NCI-H1105 treated with DMSO at 0.1 percent for 48 hours (cell line): ENCODE measurements at places on chromosomes 1 and 21.
A peak's percentile ranks its signal among the peaks of the same experiment; 100 is the strongest.

- no peak for DNase-seq
Observed at GRCh38 chr1:9084906-9085305, 15.5 kb upstream of the SLC2A5 start.

DNA sequence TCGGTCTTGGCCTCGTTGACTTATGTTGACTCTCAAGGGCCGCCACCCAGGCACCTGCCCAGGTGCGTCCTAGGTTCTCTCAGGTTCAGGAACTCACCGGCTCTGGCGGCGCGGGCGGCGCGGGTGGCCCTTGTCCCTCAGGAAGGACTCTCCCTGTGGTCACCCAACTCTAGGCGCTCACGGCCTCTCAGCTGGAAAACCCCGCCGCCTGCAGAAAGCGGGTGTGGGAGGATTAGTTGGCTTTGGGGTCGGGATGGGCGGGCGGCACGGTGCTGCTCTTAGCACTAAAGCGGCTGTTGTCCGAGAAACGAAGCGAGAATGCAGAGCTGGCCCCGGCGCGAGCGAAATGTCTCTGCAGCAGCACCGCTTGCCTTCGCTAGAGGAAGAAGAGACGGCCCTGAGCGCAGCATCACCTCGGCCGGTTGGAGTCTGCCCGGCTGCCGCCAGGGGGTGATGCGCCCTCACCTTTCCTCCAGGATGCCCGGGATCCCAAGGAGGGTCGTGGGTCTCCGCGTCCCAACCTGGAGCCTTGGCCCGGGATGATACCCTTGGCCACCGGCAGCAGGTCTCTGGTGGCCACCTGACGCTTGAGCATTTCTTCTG, 8.1 kb upstream of the TADA1 start:
- DNase-seq: no peak

- no peak for DNase-seq
Observed at GRCh38 chr1:245990315-245991022, 516.6 kb downstream of the SMYD3 start.

- DNase-seq: peak; percentile 53
Observed at GRCh38 chr1:186304982-186305949, 69.8 kb downstream of the TPR start.

DNA sequence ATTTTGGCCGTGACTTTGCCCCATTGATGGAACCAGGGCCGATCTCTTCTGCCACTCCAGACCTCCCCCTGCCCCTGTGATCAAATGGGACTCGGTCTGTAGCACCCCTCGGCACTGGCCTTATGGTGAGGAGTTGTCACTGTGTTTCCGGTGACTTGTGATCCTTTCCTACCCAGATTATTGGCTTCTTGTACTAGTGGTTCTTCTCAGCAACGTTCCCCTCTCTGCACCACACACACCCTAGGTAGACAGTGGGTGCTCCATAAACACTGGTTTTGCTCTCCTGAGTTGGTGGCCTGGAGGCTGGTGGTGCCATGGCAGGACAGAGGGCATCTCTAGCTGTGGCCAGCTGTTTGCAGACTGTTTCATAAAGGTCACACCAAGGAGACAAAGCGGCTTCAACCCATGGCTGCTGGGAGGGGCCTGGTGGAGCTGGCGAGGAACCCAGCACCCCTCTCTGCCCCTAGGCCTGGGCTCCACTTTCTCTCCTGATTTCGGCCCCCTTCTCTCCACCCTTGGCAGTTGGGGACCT, 50.7 kb downstream of the DHRS3 start:
- DNase-seq: no peak

GRCh38 chr1:156625436-156626078, 6.3 kb downstream of the HAPLN2 start:
- DNase-seq: peak; percentile 27

DNA sequence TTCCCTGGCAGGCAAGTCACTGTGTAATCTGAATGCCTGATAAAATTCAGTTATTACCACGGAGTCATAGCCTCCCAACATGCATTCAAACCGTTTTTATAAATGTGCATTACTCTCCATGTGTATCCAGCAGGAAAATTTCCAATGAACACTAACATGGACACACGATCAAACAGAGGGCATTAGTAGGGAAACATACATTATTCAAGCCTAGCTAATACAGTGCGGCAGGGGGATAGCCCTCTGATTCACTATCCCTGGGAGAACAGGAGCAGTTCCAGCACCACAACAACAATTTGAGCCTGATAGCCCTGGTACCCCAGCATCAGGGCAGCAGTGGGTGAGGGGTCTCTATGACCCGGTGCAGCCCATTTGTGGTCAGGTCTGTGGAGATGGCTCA, 35.8 kb upstream of the HMGB4 start:
- DNase-seq: no peak

DNA sequence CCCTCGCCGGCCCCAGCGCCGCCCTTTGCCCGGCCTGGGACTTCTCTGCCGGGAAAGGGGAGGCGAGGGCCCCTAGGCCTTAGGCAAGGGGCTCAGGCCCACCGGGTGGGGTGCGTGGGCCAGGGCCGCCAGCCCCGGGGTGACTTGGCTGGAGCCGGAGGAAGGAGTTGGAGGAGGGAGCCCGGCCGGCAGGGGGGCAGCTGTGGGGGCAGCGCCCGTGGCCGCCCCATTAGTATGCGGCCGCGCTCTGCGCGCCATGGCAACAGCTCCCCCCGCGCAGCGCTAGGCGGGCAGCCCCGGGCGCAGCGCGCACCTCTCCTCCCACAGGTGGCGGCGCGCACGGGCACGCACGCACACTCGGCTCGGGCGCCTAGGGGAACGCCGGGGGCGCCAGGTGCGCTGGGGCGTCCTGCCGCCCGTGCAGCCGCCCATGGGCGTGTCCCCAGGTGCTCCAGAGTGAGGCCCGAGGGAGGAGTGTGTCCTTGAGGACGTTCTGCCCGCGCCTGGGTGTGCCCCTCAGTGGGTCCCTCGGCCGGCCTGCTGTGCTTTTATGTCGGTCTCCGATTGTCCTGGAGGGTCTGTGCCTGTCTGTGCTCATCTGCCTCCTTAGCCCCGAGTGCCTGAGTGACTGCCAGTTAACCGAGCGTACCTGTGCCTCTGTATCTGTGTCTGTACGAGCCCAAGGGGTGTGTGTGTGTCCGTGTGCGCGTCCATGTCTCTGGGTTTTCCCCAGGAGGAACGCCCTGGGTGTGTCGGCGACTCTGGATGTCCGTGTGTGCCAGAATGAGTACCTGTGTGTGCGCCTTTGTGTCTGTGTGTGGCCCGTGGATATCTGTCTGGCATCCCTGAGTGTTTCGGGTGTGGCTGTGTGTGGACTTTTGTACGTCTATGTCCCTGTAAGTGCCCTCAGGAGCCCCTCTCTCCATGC, 38.2 kb upstream of the WASF2 start:
- DNase-seq: peak; percentile 93

GRCh38 chr1:12052008-12052573, 11.0 kb upstream of the TNFRSF8 start:
- DNase-seq: no peak

DNA sequence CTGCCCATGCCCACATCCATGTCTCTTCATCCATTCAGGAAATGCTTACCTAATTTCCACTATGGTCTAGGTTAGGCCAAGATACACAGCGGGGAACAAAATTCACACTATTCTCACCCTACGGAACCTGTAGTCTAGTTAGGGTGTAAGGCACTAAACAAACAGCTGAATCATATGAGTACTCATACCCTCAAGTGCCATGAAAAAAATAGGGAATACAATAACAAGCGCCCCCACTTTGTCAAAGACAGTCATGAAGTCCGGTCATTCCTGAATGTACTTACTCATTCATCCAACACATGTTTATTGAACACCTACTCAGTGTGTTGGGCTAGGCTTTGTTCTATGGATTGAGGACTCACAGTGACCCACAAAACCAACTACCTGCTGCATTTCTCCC, 6.2 kb upstream of the FYB2 start:
- DNase-seq: no peak

GRCh38 chr1:158809862-158810261, 21.3 kb upstream of the MNDA start:
- DNase-seq: no peak

GRCh38 chr1:183783767-183784637, 20.9 kb upstream of the RGL1 start:
- DNase-seq: no peak

- no peak for DNase-seq
Observed at GRCh38 chr1:229570891-229571516, 12.5 kb upstream of the ABCB10 start.

DNA sequence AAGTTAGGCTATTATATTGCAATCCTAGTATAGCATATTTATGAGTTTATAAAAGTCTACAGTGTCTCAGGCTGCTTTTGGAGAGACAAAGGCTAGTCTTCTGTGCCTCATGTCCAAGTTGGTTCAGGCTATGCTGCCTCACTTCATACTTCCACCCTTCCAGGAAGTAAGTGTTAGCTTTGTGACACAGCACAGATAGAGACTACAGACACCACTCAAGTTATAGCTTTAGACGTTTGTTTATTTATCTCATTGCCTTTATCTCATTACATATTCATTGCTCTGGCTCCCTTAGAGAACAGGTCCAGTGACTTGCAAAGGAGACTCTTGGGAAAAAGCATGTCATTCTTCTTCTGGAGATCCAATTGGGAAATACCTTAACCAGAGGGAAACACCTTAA, 22.6 kb upstream of the GBP4 start:
- DNase-seq: no peak

DNA sequence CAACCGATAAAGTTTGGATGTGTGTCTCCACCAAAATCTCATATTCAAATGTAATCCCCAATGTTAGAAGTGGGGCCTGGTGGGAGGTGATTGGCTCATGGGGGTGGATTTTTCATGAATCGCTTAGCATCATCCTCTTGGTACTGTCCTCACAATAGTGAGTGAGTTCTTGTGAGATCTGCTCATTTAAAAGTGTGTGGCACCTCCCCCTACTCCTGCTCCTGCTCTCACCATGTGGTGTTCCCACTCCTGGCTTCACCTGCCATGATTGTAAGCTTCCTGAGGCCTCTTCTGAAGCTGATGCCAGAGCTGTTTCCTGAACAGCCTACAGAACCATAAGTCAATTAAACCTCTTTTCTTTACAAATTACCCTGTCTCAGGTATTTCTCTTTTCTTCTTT, 28.2 kb upstream of the PRDX6 start:
- no peak for DNase-seq

GRCh38 chr1:165843304-165843703, 15.9 kb downstream of the UCK2 start:
- no peak for DNase-seq

DNA sequence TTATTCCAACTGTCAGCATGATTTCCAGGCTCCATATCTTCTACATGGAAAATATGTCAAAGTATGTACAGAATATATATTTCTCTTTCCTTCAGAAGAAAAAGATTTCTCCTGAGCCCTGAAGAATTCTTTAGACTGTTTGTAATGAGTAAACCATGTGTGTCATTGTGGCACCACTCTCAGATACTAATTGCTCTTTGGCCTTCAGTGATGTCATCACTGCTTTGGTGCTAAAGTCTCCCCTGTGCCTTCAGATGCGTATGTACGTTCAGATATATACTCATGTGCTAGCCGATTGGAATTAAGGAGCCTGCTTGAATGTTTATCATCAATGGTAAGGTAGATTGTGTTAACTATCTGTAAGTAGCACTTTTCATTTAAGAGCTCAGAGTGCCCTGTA, 20.6 kb upstream of the NBL1 start:
- no peak for DNase-seq

- DNase-seq: peak; percentile 88
Observed at GRCh38 chr1:11037740-11038182, 9.3 kb downstream of the MASP2 start.

- no peak for DNase-seq
Observed at GRCh38 chr1:31509124-31510072, 66.9 kb upstream of the TINAGL1 start.

DNA sequence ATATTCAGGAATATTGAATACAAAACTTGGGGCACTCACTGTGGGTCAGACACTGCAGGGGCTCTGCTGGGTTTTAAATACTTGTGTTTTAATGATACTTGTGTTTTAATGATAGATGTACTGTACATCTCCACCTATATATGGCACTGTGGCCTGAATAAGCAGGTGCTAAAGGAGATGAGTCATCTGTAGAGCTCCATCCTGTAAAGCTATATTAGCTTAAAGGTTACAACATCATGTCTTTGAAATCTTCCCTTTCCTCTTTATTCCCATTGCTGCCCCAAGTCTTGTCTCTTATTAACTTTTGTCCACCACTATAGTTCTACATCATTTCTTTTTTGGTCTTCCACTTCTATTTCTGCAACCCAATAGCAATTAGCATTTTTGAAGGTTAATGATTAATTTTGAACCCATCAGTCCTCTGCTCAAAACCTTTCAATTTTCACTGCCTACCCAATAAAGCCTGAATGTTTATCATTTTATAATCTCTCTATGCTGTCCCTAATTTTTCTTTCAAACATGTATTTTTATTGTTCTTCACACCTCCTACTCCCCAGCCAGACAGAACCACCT, 113.3 kb upstream of the PTGFR start:
- no peak for DNase-seq

GRCh38 chr21:28151758-28152157, 840.9 kb downstream of the LTN1 start:
- no peak for DNase-seq

GRCh38 chr1:205980237-205980870, 22.8 kb downstream of the RAB7B start:
- no peak for DNase-seq

DNA sequence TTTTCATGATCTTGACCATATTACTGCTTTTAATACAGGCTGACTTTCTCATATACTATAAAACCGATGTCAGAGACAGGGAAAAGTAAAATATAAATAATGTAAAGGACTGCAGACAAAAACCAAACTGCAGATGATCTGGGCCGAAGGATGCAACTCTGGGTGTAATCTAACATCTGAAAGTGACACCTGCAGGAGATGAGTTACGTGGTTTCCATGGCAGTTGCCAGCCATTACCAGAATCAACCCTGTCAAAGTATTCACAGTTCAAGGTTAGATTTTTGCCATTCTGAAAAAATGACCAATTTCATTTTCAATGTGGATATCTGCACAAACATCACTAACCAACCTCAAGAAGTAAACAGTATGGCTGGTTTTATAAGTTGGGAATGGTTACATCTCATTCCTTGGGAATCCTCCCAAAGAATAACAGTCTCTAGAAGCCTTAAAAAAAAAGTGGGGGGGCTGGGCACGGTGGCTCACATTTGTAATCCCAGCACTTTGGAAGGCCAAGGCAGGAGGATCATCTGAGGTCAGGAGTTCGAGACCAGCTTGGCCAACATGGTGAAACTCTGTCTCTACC, 27.7 kb downstream of the DNAJC11 start:
- DNase-seq: no peak

DNA sequence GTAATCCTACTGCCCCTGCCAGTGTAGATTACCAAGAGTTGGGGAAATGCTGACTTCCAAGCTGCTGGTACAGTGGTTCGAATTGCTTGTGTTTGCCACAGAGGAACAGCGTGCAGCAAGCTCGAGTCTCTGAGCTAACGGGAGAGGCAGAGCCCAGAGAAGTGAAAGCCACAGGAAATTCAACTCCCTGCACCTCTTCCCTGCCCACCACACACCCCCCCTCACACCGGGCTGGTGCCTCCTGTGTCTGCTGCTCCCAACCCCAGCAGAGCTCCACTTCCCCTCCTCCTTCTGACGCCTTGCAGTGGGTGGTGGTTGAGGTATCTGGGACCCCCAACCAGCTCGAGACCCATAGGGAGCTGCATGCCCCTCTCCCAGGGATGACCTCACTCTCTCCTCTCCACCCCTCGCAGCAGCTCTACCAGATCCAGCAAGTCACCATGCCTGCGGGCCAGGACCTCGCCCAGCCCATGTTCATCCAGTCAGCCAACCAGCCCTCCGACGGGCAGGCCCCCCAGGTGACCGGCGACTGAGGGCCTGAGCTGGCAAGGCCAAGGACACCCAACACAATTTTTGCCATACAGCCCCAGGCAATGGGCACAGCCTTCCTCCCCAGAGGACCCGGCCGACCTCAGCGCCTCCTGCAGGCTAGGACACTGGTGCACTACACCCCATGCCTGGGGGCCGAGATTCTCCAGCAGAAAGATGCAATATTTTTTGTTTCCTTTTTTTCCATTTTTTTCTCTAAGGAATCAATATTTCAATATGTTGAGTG, 13.1 kb upstream of the KCNQ4 start:
- no peak for DNase-seq
